Naive thymus-derived CD8-positive, alpha-beta T cell (primary cell): ENCODE measurements at places on chromosomes 12 and 14.

DNA sequence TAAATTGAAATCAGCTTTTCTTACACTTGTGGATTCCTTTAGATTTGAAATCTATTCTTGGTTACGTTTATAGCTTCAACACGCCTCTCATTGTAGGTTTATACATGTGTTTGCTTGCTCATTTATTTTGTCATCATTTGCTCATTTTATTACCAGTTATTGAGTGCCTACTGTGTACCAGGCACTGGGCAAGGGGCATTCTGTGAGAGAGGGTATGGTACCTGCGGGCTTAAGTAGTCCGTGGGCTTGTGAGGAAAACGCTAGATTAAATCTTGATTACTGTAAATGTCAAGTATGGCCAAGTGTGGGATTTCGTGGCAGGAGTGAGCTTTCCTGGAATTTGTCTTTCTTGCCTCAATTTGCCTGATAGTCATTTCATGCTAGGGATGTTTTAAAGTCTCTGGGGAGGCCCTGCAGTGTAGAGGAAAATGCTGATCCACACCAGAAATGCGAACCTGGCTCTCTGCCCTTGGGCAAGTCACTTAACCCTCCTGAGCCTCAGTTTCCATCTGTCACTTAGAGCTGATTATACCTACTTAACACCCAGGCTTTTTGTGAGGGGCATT, 92.7 kb downstream of the CACNA1C start:
- DNase-seq = no peak

DNA sequence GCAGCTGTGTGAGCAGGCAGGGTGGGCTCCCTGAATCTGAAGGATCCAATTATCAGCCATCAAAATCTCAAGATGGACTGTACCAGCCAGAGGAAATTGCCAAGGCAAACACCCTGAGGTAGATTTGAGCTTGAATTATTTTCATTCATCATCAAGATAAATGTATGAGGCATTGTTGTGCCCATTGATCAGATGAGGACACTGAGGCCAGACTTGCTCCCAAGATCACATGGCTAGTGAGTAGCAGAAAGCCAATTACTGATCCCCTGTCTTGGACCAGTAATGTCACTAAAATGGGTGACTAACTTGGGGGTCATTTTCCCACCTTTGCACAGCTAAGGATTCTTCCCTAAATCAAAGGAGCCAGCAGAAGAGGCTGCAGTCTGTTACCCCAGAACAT, 20.9 kb upstream of the CMKLR1 start:
- DNase-seq = no peak

- no peak for DNase-seq
These were observed 15.8 kb downstream of the DTD2 start for GRCh38 chr14:31441273-31442111.

DNA sequence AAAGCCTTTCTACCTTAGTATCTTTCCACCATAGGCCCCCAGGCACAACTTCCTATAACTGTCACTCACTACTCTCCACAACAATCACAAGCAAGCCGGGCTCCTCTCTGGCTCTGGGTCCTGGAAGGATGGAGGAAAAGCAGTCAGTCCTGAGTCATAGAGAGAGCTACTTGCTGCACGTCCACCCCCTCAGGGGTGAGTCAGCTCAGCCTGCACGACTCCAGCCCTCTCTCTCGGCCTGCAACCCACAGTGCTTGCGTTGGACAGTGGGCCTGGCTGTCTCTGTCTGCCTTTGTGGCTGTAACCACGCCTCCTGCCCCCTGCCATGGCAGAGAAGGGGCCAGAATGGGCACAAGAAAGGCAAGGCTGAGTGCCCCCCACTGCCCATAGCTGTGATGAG, 154.1 kb upstream of the FKBP4 start:
- DNase-seq = no peak

DNA sequence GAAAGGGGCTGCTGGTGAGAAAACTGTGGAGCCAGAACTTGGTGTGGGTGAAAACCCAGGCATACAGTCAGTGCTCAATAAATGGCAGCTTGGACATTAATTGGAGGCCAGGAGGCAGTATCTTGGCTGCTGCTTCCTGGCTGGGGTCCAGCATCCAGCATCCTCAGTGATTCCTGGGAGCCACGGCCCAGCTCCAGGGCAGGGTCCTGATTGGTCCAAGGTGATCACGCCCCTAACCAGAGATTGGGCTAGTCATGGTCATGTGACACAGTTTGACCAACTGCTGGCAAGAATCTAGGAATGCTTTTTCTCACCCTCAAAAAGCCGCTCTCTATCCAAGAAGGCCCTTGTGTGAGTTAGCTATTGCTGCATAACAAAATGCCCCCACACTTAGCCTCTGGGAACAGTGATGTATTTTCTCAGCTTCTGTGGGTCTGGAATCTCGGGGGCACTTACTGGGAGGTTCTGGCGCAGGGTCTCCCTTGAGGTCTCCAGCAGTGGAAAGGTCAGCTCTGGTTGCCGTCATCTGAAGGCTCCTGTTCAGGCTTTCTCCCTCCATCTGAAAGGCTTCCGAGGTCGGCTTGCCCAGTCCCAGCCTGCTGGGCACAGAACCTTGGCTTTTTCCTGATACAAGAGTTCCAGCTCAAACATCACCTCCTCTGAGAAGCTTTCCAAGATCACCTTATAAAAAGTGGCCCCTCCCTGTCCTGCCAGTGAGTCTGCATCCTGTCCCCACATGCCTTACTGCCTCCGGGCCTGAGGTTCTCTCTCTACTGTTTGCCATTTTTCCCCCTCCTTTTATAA, 119.2 kb upstream of the NCOR2 start:
- no peak for DNase-seq

GRCh38 chr14:37681486-37681885, 86.1 kb downstream of the TTC6 start:
- DNase-seq = no peak

DNA sequence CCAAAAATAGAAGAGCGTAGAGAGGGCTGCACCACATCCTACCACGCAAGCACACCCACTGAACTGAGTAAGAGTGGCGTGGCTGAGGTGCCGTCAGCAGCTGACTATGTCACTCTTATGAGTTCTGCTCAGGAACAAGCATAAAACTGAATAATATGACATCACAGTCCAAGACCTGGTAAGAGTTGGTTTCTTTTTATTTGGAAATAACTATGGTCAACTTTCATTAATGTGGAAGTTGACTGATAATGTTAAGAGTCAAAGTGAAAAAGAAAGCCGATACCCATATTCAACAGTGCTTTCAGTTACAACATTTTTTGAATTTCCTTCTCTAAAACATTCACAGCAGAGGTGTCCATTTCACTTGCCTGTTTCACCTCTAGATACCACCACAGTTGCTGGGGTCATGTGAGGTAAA, 44.6 kb downstream of the GNS start:
- DNase-seq = no peak

DNA sequence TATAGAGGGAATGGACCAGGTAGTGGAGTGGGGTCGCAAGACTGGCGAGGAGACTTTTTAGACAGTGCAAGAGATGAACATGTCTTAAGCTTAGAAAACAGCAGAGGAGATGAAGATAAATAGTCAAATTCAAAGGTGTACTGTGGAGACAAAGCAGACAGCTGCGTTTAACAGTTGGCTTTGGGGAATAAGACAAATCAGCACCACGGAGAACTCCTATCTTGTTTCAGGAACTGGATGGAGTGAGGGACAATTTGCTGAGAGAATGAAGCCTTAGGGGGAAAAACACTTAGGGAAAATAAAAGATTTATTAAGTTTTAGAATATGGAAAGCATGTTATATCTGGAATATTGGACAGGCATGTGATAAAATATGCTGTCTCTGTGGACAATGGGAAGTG, 458.8 kb downstream of the GLT1D1 start:
- no peak for DNase-seq

GRCh38 chr14:99740411-99740810, 52.8 kb upstream of the EML1 start:
- no peak for DNase-seq

- no peak for DNase-seq
These were observed 18.3 kb downstream of the RTRAF start for GRCh38 chr14:52007637-52008036.

GRCh38 chr12:48247181-48247966, 44.3 kb upstream of the OR10AD1 start:
- DNase-seq = no peak

DNA sequence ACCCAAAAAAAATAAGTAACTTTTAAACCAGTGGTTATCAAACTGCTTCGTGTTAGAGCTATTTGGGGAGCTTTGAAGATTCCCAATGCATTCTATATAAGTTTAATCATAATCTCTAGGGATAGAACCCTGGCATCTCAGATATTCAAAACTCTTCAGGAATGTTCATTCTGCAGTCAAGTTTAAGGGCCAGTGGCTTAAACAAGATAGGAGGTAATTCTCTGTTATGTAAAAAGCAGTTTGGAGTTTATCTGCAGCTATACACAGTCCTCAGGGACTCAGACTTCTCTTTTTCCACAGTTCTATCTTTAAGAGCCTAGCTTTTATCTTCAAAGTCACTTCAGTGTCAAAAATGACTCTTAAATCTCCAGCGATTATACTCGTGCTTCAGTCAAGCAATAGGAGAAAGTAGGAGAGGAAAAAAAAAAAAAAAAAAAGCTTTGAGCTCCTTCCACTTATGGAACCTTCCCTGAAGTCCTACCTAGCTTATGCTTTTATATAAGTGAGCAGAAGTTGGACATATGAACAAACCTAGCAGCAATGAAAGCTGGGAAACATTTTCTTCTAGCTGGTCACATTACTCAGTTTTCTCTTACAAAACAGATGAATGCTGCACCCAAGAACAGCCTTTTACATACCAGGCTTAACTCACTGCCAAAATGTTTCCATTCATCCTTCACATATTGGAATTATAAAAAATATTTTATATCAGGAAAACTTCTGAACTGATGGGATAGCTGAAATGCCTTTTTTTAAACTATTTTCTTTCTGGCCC, 302.8 kb downstream of the FSCB start:
- DNase-seq = no peak

- no peak for DNase-seq
These were observed 2.8 kb downstream of the MGAT2 start for GRCh38 chr14:49623387-49623786.

DNA sequence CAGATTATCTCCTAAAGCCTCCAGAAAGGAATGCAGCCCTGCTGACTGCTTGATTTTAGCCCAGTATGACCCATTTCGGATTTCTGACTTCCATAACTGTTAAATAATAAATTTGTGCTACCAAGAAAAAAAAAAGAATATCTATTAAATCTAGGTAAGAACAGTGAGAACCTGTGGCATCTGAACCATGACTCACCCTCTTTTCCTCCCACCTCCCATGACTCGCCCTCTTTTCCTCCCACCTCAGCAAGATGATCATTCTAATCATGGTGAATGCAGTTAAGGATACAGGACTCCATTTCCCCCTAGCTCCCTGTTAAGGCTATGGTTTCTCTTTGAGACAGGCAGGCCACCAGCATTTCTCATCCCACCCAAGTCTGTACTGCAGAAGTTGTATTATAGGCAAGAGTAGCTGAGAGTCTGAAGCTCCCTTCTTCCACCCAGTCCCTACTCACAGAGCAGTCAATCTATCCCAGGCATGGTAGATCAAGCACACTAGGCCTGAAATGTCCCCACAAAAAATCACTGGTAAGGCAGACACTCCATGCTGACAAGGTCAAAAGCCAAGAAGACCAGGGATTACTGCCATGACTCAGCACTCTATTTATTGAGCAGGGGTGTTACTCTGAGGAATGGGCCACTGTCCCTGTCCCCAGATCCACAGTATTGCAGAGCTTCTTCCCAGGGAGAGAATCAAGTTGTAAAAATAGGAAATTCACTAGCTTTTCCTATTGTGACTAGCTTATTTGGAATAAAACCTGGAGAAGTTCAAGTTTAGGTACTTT, 188.9 kb downstream of the ADAMTS20 start:
- DNase-seq = no peak

GRCh38 chr12:93009533-93009932, 80.4 kb upstream of the EEA1 start:
- DNase-seq = no peak

DNA sequence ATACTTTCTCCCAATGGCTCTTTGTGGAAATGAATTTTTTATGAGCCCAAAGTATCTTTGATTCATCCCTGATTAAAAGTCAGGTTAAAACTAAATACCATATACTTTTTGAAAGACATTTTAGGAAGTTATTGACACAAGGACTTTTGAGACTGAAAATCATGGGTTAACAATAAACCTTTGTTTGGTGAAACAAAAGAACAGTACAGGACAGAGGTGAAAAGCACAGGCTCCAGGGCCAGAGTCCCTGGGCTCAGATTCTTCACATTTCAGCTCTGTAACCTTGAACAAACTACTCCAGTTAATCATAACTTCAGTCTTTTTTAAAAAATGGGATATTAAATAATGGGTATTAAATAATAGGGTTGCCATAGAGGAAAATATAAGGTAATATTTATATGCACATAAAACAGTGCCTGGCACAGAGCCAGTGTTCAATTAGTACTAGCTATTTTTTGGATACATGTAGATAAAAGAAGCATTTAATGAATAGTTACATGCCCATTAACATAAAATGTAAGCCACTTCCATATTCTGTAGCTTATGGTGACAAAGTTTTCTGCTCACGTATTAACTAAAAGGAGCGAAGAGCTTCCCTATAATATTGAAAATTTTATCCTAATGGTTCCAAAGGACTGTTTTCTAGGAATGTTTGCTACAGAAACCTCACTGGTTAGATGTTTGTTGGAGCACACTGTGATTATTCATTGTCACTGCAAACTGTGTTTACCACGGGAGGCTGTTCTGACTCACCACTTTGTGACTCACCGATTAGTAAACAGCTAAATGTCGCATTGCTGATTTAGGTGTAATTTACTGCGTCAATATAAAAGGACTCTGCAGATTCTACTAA, 255.4 kb downstream of the DAD1 start:
- DNase-seq = no peak

- DNase-seq = no peak
These were observed 316.1 kb downstream of the SEC23A start for GRCh38 chr14:38786921-38787320.

DNA sequence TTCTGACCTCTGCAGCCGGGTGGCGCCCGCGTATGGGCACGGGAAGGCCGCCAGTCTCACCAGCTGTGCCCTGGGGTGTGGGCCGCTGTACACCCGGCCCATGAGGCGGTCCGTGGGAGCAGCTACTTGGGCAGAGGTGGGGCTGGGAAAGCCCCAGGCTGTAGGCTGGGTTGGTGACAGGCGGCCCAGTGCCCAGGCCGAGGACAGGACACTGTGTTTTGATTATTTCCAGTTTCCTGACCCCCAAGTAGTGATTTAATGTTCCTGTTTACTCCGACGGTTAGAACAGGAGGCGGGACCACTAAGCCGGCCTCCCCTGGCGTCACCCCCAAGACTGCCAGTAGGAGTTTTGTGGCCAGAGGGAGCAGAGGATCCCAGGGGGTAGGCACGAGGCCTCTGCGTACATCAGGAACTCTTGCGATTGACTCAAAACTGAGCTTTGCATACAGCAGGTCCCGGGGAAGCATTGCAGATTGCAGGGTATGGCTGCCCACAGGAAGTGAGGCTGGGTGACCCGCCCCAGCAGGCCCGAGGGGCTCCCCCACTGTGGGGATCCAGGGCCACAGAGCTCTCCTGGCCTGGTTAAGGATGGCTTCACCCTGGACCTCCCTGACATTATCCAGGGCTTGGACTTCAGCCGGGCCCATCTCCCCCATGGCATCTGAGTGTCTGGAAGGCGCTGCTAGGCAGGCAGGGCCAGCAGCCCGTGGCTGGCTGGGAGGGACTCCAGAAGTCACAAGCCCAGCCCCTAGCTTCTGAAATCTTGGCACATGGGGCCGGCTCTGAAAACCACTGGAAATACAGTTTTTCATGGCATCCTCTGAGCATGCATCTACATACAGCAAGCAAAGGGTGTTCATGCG, 42.5 kb upstream of the DIO3 start:
- DNase-seq = no peak
